Spinal cord (tissue), 10 donors: ENCODE measurements at places on chromosomes 2 and 18.
A peak's percentile ranks its signal among the peaks of the same experiment; 100 is the strongest.

GRCh38 chr2:890791-891190 is 59.9 kb upstream of the SNTG2 start:
- no peak overlapping the region for H3K4me3 ChIP-seq
- H3K27me3 ChIP-seq = no peaks in the 10 kb centered on the region
- H3K36me3 ChIP-seq = no peaks in the 10 kb centered on the region
- H3K4me1 ChIP-seq = no peaks in the 10 kb centered on the region
- DNase-seq = no peak

- DNase-seq = peak; percentile 47
- H3K36me3 ChIP-seq = peaks cover 4% of the 10 kb centered on the region
- H3K4me1 ChIP-seq = peaks cover 14% of the 10 kb centered on the region
- H3K27me3 ChIP-seq = no peaks in the 10 kb centered on the region
- peak overlapping the region; percentile 19 for H3K27ac ChIP-seq
These were observed 77.1 kb downstream of the SPATS2L start for GRCh38 chr2:200383380-200384110.

DNA sequence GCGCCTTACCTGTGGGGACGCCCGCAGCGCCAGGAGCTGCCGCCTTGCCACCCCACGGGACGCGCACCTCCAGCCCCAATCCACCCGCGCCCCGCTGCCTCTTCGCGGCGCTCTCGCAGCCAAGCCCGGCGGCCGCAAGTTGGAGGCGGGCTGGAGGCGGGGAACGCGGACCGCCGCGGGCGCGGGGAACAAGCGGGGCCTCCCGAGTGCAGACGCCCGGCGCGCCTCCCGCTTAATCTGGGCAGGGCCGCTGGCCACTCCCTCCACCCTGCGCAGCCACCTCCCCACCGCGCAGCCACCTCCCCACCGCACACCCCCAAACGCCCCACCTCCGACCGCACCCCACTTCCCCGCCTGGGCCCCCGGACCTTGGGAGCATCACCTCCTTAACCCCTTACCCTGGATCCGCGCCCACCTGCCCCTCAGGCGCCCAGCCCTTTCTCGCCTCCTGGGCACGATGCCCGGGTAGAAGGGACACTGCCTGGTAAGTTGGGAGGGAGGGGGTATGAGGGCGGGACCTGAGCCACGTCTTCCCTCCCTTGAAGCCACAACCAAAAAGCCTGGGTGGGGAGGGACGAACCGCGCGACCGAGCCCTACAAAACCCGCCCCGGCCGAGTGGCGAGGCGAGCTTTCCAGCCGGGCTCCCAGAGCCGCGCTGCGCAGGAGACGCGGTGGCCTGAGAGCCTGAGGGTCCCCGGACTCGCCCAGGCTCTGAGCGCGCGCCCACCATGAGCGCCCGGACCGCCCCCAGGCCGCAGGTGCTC is at the start of the genes COL4A3 and COL4A4:
Gene COL4A3, plus strand, starts transcription at position 627 of the 765 bp plus-strand sequence. Its CDS starts 103 bp downstream, at position 730.
Gene COL4A4, minus strand, starts transcription at position 208 of the 765 bp plus-strand sequence. CDS start 16,722 bp downstream, outside the sequence.
- peaks cover 32% of the 10 kb centered on the region for H3K27me3 ChIP-seq
- H3K36me3 ChIP-seq = no peaks in the 10 kb centered on the region
- no peak for DNase-seq
- H3K4me3 ChIP-seq = peak within 1 kb of the TSS; percentile 32

DNA sequence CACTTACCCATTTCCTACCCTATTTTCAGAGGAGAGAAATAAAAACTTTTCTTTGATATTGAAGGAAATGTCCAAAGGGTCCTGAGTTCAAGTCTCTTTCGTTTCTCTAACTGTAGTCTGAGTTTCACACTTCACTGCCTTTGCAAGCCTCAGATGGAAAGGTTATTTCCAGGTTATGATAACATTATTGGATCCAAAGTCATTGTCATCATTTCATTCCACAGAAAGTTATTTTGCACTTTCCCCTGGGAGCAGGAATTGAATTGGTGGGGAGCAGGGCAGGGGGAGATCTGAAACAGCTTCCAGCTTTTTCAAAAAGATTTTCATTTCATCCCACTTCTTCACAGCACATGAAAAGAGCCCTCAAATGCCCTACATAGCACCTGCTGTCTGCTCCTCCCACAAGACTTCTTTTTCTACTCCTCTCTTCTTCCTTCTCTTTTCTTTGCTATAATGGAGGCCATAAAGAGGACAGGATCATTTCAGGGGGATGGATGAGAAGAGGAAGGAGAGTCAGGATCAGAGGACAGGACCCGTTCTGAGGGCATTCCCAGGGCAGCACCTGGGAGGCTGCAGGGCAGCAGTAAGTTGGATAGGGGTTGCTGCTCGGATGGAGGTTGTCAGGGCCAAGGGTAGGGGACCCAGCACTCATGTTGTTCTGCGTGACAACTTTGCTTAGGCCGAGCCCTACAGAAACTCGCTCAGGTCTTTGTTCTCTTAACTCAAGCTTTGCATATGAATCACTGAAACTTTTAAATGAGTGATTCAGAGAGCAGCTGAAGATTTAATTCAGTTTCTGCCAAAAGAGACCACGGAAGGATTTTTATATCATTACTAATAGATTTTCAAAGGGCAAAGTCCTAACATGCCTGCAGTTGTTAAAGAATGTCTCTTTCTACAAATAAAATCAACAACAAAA is 11.4 kb upstream of the GALNT5 start:
- no peak for DNase-seq
- H3K4me3 ChIP-seq = no peak overlapping the region
- H3K36me3 ChIP-seq = no peaks in the 10 kb centered on the region
- H3K27me3 ChIP-seq = no peaks in the 10 kb centered on the region
- H3K4me1 ChIP-seq = no peaks in the 10 kb centered on the region

DNA sequence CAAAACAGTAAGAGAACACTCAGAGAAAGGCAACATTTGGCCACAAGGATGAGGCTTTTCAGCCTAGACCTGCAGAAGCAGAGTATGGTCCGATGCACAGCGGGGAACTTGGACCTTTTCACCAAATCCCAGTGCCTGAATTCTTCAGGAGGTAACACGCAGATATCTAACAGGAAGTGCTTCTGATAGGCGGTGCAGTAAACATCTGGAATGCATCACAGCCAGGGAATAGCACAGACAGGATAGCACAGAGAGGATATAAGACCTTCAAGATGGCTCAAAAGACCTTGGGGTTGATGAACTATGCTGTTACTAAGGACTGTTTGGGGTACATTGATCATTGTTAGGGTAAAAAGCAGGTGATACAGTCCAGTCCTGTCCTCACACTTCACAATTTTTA is 1.7 kb downstream of the TMEM127 start:
- peak overlapping the region; percentile 96 for H3K4me3 ChIP-seq
- DNase-seq = no peak
- H3K27ac ChIP-seq = no peak overlapping the region
- peaks cover 43% of the 10 kb centered on the region for H3K36me3 ChIP-seq
- peaks cover 35% of the 10 kb centered on the region for H3K4me1 ChIP-seq

- H3K27me3 ChIP-seq = no peaks in the 10 kb centered on the region
- H3K4me1 ChIP-seq = peaks cover 8% of the 10 kb centered on the region
- no peak overlapping the region for H3K27ac ChIP-seq
- no peak for DNase-seq
These were observed 122.3 kb upstream of the ITGA6 start for GRCh38 chr2:172305066-172305465.

GRCh38 chr2:120509991-120510735 is 164.2 kb downstream of the INHBB start:
- H3K36me3 ChIP-seq = no peaks in the 10 kb centered on the region
- DNase-seq = peak; percentile 85
- peaks cover 51% of the 10 kb centered on the region for H3K4me1 ChIP-seq
- no peak overlapping the region for H3K27ac ChIP-seq
- H3K27me3 ChIP-seq = peaks cover 6% of the 10 kb centered on the region

GRCh38 chr2:226073496-226074160 is 674.1 kb downstream of the NYAP2 start:
- no peaks in the 10 kb centered on the region for H3K36me3 ChIP-seq
- H3K27me3 ChIP-seq = no peaks in the 10 kb centered on the region
- DNase-seq = no peak
- H3K4me1 ChIP-seq = no peaks in the 10 kb centered on the region
- no peak overlapping the region for H3K4me3 ChIP-seq

DNA sequence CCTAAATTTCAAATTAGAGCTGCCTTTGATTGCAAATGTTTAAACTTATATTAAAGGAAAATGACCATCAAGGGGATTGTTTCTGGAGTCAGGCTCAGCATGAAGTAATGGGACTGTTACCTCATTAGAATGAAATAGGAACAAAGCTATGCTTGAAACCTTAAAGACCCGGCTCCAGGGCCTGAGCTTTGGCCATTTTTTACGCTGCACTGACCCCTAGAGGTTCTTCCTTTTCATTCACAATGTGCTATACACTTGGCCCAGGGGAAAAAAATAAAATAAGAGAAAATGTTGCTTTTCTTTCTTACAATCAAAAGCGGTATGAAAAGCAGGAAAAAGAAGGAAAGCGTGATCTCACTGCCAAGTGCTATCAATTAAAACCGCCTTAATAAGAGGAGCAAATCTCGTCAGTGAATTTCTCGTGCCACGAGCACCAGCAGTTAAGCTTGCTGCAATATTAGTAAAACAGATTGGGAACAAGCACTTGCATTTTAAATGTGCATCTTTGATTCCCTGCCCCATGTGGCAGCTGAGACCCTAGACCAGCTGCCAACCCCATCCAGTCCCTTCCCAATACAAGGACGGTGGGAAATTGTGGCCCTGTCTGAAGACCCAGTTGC is 96.6 kb downstream of the MBD2 start:
- H3K27me3 ChIP-seq = no peaks in the 10 kb centered on the region
- H3K36me3 ChIP-seq = no peaks in the 10 kb centered on the region
- DNase-seq = peak; percentile 71
- H3K4me1 ChIP-seq = no peaks in the 10 kb centered on the region
- H3K27ac ChIP-seq = no peak overlapping the region
- H3K4me3 ChIP-seq = no peak overlapping the region

GRCh38 chr2:159042115-159042850 is 73.8 kb downstream of the TANC1 start:
- DNase-seq = no peak
- no peak overlapping the region for H3K27ac ChIP-seq
- no peak overlapping the region for H3K4me3 ChIP-seq
- H3K36me3 ChIP-seq = no peaks in the 10 kb centered on the region
- no peaks in the 10 kb centered on the region for H3K4me1 ChIP-seq
- no peaks in the 10 kb centered on the region for H3K27me3 ChIP-seq

- H3K4me3 ChIP-seq = no peak overlapping the region
- H3K27me3 ChIP-seq = no peaks in the 10 kb centered on the region
- no peak overlapping the region for H3K27ac ChIP-seq
- H3K36me3 ChIP-seq = no peaks in the 10 kb centered on the region
- H3K4me1 ChIP-seq = no peaks in the 10 kb centered on the region
These were observed 34.4 kb downstream of the CD28 start for GRCh38 chr2:203740871-203741281.

GRCh38 chr2:37891846-37892435 is 33.1 kb upstream of the RMDN2 start:
- no peaks in the 10 kb centered on the region for H3K36me3 ChIP-seq
- no peaks in the 10 kb centered on the region for H3K4me1 ChIP-seq
- H3K27me3 ChIP-seq = no peaks in the 10 kb centered on the region

DNA sequence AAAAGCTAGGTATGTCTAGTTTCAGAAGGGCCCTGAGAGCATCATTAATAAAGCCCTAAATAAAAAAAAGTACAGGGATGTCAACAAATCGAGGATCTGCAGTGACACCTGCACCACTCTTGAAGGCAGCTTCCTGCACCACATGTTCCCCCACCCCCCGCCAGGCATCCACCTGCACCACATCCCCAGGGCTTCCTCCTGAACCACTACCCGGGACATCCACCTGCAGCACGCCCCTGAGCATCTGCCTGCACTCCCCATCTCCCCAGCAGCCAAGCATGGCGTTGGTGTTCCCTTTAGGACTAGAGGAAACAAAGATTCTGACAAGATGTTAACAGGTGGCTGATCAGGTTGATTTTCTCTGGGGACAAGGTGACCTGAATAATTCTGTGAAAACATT is 55.2 kb downstream of the DLGAP1 start:
- H3K4me3 ChIP-seq = no peak overlapping the region
- no peaks in the 10 kb centered on the region for H3K36me3 ChIP-seq
- no peaks in the 10 kb centered on the region for H3K4me1 ChIP-seq
- no peak overlapping the region for H3K27ac ChIP-seq
- no peaks in the 10 kb centered on the region for H3K27me3 ChIP-seq
- no peak for DNase-seq

DNA sequence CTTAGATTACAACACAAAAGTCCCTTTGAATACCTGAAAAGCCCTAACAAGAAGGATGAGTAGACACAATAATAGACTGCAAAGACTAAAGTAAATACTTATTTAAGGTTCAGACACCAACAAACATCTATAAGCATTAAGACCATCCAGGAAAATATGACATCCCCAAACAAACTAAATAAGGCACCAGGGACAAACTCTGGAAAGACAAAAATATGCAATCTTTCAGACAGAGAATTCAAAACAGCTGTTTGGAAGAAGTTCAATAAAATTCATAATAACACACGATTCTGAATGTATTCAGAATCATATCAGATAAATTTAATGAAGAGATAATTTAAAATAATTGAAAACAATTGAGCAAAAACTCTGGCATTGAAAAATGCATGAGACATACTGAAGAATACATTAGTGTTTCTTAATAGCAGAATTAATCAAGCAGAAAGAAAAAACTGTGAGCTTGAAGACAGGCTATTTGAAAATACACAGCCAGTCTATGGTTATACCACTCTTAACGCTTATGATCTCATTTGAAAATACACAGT is 1388.8 kb downstream of the DSC3 start:
- H3K27me3 ChIP-seq = no peaks in the 10 kb centered on the region
- no peaks in the 10 kb centered on the region for H3K4me1 ChIP-seq
- no peak overlapping the region for H3K4me3 ChIP-seq
- H3K27ac ChIP-seq = no peak overlapping the region
- no peak for DNase-seq

GRCh38 chr18:13434854-13435253 is 216.3 kb downstream of the LDLRAD4 start:
- H3K27ac ChIP-seq = no peak overlapping the region
- peaks cover 4% of the 10 kb centered on the region for H3K36me3 ChIP-seq
- H3K27me3 ChIP-seq = no peaks in the 10 kb centered on the region
- no peak for DNase-seq
- no peak overlapping the region for H3K4me3 ChIP-seq

GRCh38 chr2:235413064-235413463 is 80.8 kb upstream of the AGAP1 start:
- H3K4me1 ChIP-seq = peaks cover 4% of the 10 kb centered on the region
- no peaks in the 10 kb centered on the region for H3K27me3 ChIP-seq
- H3K4me3 ChIP-seq = no peak overlapping the region
- H3K36me3 ChIP-seq = no peaks in the 10 kb centered on the region
- DNase-seq = no peak

GRCh38 chr2:146730882-146731281 is 1113.9 kb upstream of the ACVR2A start:
- no peaks in the 10 kb centered on the region for H3K4me1 ChIP-seq
- no peak overlapping the region for H3K4me3 ChIP-seq
- no peaks in the 10 kb centered on the region for H3K27me3 ChIP-seq
- H3K36me3 ChIP-seq = no peaks in the 10 kb centered on the region
- H3K27ac ChIP-seq = no peak overlapping the region

DNA sequence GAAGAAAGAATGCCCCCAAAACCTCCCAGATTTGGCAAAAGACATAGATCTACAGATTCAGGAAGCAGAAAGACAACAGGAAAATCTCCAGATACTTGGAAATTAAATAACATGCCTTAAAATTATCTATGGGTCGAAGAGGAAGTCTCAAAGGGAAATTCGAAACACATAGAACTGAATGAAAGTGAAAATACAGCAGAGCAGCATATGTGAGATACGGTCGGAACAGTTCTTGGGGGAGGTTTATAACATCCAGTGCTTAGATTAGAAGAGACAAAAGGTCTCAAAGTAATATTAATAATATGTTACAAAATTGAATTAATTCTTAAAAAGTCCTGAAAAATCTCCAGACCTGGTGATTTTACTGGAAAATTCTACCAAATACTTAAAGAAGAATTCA is 14.3 kb downstream of the KCNG2 start:
- no peaks in the 10 kb centered on the region for H3K4me1 ChIP-seq
- no peak overlapping the region for H3K27ac ChIP-seq
- DNase-seq = no peak

- no peaks in the 10 kb centered on the region for H3K27me3 ChIP-seq
- no peak for DNase-seq
- H3K4me3 ChIP-seq = no peak overlapping the region
- no peak overlapping the region for H3K27ac ChIP-seq
- no peaks in the 10 kb centered on the region for H3K4me1 ChIP-seq
These were observed 143.4 kb downstream of the RBM43 start for GRCh38 chr2:151118269-151118668.
